ENCODE measurements at places on chromosomes 13 and 19.

- DNase-seq: peak; percentile 45
These were observed 1.3 kb upstream of the KLF12 start for GRCh38 chr13:74135326-74136083.

DNA sequence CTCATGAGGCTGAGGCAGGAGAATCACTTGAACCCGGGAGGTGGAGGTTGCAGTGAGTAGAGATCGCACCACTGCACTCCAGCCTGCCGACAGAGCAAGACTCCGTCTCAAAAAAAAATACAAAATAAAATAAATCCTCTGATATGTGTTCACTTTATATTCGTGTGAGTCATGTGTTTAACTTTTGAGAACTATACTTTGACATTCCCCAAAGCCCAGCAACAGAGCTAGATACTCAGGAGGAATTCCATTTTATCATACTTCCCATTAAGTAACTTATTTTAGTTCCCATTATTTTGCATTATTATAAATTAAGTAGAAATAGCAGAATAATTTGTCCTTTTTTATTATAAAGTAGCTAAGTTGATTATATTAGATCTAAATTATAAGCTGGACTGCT, 3.3 kb upstream of the CHAMP1 start:
- no peak for DNase-seq

DNA sequence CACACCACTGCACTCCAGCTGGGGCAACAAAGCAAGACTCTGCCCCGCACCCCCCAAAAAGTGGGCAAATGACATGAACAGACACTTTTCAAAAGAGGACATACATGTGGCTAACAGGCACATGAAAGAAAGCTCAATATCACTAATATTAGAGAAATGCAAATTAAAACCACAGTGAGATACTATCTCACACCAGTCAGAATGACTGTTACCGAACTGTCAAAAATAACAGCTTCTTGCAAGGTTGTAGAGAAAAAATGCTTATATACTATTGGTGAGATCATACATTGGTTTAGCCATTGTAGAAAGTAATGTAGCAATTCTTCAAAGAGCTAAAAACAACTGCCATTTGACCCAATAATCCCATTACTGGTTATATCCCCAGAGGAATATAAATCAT, 99.5 kb upstream of the SPATA13 start:
- no peak for DNase-seq

DNA sequence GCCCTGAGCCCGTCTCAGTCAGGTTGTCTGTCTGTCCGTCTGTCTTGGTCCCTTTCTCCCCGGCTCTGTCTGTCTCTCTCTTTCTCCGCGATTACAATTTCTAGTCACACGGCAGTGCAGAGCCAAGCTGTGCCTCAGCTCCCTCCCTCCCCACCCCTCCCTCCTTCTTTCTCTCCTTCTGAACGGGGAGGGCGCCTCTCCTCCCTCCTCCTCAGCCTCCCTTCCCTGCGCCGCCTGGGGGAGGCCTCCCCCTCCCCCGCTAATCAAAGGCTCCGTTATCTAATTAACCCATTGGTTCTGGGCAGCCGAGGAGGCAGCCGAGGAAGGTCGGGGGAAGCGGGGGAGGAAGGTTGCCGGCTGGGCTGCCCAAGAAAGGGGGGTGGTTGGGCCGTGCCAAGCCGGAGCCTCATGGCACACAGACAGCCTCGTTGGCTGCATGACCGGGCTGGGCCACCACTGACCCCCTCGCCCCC, 16.5 kb downstream of the LRRC4B start:
- DNase-seq: no peak

DNA sequence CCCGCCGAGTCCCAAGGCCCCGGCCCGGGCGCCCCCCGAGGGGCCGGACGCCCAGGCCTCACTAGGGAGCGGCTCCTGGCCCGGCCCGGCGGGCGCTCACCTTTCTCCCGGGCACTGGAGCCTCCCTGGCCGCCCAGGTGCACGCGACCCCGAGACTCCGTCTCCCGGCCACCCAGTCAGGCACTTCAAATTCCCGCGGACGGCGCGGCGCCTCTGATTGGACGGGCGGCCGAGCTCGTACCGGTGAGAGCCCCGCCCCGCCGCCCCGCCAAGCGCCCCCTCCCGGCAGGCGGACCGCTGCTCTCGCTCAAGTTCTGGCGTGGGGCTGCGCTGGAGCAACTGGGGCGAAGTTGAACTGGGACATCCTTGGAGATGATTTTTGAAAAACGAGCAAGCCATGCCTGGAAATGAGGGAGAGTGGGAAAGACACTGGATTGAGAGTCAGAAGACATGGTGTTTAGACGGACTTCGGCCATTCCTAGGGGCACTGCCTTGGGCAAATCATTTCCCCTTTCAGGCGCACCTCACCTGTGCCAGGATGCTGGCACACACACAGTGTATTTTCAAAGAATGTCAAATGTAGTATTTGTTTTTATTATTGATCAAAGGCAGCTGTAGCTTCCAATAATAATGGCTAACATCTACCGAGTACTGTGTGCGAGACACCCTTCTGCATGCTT, 485.3 kb downstream of the UQCRFS1 start:
- DNase-seq: peak; percentile 54

GRCh38 chr13:62357887-62358645, 942.4 kb upstream of the PCDH20 start:
- no peak for DNase-seq

DNA sequence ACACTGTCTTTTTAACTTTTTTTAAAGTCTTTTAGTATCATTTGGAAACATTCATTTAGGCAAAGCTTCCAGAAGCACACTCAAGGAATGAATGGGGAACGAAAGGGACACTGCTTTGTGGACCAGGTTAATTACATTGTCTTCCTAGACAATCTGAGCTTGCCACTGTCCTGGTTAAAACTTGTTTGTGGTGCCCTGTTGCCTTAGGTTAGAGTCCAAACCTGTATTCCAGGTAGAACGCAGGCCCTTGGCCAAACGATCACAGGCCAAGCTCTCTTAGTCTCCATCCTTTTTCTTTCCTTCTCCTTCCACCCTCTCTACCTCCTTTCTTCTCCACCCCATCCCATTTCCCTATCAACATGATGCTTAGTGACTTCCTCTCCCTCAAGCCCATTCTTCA, 66.8 kb downstream of the ERCC5 start:
- DNase-seq: no peak

GRCh38 chr13:100298691-100299090, 209.8 kb downstream of the PCCA start:
- DNase-seq: no peak

DNA sequence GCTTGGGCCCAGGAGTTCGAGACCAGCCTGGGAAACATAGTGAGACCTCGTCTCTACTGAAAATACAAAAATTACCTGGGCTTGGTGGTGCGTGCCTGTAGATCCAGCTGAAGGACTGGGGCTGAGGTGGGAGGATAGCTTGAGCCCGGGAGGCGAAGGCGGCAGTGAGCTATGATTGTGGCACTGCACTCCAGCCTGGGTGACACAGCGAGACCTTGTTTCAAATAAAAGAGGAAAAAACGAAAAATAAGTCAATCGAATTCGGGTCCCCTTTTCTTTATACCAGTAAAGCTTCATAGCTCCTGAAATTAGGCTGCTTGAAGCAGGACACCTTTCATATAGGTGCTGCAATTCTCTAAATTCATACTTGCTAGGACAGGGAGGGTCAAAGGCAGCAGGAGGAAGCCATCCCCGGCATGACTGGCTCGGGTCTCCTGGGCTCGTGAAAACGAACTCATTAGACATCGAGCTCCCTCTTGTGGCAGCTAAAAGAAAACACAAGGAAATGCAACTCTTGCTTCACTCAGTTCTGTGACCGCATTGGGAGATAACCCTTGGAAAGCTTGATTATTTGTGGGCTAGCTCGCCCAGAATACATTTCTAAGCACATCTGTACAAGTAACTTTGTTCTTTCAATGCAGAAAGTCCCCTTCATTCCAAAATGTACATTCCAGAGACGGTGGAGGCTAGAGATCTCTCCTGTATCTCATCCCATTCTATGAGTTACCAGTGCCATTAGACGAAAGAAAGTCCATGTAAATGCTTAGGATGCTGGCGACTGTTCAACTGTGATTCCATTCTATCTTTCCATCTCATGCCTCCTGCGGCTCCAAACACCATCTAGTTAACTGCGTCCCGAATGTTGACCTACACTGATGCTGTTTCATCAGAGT, 16.8 kb downstream of the FPR2 start:
- DNase-seq: peak; percentile 40

DNA sequence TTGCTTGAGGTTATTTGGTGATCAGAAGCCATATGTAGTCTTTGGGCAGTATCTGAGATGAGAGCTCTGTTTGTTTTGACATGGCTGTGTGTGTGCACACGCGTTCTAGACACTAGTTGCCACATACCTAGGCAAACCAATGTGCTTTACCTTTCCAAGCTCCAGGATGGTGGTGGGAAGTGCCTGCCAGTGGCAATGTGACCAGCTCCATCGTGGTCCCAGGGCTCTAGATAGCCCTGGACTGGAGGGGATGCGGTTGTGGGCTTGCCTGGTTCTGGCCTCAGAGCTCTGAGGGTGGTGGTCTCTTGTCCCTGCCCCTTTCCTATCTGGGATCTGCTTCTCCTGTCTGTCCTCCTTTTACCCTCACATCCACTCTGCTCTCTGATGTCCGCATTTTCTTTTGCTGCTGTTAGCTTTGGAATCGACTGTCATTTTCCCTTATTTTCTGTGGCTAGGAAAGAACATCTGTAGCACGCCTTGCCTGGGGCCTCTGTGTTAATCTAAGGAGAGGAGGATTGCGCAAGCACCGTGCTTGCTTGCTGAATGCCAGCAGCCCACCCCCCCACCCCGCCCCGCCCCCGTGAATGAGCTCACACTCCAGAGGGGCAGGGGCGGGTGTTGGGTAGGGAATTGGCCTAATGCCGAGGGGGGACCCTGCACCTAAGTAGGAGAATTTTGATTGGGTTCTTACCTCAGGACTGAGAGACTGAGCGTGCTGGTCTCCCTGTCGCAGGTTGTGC, 89.5 kb downstream of the ARHGEF7 start:
- no peak for DNase-seq

GRCh38 chr19:1130771-1131717, 27.2 kb downstream of the GPX4 start:
- peak; percentile 18 for DNase-seq

GRCh38 chr19:55643887-55644176, 383 bp downstream of the ZNF581 start:
- no peak for DNase-seq

GRCh38 chr19:41646589-41647204, 19.8 kb upstream of the CEACAM4 start:
- peak; percentile 54 for DNase-seq

GRCh38 chr19:12837225-12837624, 1.1 kb upstream of the MAST1 start:
- DNase-seq: no peak

All from stimulated activated CD4-positive, alpha-beta T cell treated with anti-CD3 and anti-CD28 coated beads, Interleukin-2, amount 100 ng/mL, for 48 hours (primary cell).